ENCODE measurements at places on chromosomes 2 and 18. TPM values are rescaled to one million over a fixed set of nuclear protein-coding genes. Genes with fewer than 3 reads are reported as not detected.

The UGT1A5 gene
- not detected for total RNA-seq

The NOSTRIN gene
- not detected for total RNA-seq

The LAMA1 gene
- not detected for total RNA-seq

The ME2 gene
- total RNA-seq, result 98.5 TPM

GRCh38 chr2:211946960-211947359, 591.6 kb downstream of the ERBB4 start:
- no peak for DNase-seq

DNA sequence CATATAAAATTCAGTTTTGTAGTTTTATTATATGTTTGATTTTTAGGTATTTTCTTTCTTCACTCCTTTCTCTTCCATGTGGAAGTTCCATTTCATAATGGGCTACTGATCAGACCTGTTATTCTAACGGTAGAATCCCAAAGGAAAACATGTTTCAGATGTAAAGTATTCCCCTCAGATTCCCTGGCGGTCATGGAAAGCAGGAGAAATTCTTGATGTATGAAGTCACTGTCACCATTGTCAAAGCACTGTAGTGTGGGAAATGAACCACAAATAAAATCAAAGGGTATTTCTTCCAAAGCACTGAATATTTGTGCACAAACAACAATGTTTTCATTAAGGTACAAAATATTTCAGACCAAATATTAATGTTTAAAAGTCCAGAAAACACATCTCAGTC, 237.3 kb upstream of the KLHL14 start:
- DNase-seq, result no peak

GRCh38 chr2:135641156-135642068, 100.2 kb upstream of the UBXN4 start:
- no peak for DNase-seq

GRCh38 chr2:170712653-170713542, 2.2 kb upstream of the SP5 start:
- no peak for DNase-seq

DNA sequence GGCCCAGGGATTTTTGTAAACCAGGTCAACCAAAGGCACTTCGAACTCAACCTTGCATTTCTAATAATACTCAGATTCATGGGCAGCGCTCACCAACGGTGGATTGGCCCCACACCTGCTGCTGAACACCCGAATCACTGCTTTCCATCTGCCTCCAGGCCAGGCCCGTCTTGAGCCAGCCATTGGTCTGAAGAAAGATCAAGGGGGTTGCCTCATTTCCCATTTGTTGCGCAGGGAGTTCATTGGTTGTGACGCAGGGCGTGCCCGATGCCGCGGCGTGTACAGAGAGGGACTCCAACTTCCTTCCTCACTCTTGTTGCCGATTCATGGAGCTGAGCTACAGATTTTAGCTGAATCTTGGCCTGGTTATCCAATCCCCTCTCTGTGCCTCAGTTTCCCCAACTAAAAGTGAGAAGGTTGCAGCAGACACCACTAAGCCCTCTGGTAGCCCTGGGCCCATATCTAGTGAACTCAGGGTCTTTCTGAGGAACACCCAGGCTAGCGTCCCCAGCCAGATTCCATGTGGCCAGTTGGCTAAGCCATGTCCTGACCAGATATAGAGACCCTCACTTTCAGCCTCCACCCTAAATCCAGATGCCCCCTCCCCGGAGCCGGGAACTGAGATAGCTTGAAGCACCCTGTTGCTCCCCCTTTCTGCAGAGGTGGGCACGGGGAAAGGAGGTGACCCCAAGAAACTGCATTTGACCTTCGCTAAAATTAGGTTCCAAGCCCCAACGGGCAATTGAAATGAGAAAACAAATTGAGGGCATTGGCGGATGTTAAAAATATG, 60.9 kb upstream of the HPCAL1 start:
- no peak for DNase-seq

DNA sequence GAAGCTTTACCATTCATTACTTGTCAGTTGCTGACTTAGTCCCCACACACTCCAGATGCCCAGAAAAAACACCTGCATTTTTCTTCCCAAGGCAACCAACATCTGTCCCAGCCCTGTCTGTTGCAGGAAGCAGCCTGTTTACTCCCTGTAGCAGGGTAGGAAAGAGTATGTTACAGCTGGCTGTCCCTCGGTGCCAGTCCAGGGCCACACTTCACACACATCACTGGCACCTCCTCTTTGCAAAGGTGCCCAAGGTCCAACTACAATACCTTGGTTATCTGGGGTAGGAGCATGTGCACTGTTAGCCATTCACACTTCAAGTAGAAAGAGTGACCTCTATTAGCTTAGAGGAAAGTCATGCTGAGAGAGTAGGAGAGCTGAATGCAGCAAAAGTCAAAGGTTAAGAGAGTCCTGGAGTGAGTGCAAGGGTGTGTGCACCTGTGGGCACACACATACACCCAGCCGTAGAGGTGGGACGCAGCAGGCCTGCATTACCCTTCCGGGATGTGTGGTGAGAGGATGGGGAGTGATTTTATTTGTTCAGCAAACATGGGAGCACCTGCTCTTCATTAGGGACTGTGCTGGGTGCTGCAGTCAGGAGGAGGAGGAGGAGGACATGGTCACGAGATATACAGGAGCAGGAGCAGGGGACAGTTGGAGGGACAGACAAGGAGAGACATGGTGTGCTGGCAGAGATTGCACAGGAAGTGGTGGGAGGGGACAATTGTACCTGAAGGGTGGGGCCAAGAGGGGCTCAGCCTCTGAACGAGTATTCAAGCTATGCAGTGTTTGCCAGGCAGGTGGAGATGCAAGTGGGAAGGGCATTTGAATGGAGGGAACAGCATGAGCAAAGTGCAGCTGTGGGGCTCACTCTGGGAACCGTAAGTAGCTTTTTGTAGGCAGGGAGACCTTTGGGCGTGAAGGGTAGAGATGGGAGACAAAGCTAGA, 69.8 kb downstream of the TSN start:
- no peak for DNase-seq
